PC-9 (cell line): ENCODE measurements at places on chromosomes 4 and X.

GRCh38 chrX:135740681-135741149 is 27.3 kb downstream of the CT45A1 start:
- no peak for DNase-seq

GRCh38 chr4:8135666-8136065 is 22.9 kb downstream of the ABLIM2 start:
- DNase-seq = no peak

GRCh38 chrX:7283741-7284140 is 135.8 kb upstream of the PUDP start:
- DNase-seq = no peak

DNA sequence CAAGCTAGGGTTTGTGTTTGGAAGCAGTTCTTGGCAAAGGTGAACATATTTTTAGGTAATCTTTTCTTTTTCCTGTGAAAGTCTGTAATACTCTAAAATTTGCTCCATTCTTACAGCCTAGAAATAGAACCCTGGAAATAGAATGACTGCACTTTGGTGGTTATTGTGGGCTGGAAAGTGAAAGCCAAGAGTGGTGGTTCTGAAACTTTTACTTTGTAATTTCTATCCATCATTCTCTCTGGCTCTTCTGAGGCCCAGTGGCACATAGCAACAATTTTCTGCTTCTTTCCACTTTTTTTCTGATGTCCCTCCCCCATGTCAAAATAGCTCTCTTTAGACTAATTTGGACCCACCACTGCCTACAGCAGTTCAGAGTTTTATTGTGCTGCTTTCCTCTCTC is 300.4 kb upstream of the RPS6KA3 start:
- DNase-seq = no peak

- no peak for DNase-seq
These were observed 42.9 kb upstream of the CYP4V2 start for GRCh38 chr4:186148336-186148975.

DNA sequence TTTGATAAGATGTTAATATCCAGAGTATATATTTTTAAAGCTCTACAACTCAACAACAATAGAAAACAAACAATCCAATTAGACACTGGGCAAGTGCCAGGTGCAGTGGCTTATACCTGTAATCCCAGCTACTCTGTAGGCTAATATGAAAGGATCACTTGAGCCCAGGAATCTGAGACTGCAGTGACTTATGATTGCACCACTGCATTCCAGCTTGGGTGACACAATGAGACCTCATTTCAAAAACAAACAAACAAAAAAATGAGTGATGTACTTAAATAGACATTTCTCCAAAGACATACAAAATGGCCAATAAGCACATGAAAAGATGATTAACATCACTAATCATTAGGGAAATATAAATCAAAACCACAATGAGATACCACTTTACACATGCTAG is 356.8 kb upstream of the PCDH10 start:
- peak; percentile 35 for DNase-seq

- no peak for DNase-seq
These were observed 8.0 kb upstream of the ODAPH start for GRCh38 chr4:75547647-75548387.

DNA sequence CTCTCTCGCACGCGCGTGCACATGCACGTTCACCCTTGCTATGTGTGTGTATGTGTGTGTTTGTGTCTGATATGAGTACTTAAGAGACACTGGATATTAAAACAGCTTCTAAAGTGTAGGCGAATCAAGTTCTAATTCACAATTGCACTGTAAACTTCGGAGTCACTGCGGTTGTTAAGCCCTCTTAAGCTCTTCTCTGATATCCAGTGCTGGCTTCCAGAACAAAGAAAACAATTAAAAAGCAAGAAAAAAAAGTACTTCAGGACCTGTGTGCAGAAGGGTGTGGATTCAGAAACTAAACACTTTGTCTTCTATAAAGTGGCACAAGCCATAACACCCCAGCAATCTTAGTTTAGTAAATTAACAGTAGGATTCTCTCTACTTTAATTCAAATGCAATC is 300.2 kb downstream of the PCDH7 start:
- DNase-seq = no peak

- DNase-seq = no peak
These were observed 84.0 kb upstream of the GRPR start for GRCh38 chrX:16039363-16039762.

- DNase-seq = no peak
These were observed 140.3 kb upstream of the PAK3 start for GRCh38 chrX:110955706-110956105.

GRCh38 chr4:94399721-94400120 is 52.0 kb upstream of the PDLIM5 start:
- no peak for DNase-seq

DNA sequence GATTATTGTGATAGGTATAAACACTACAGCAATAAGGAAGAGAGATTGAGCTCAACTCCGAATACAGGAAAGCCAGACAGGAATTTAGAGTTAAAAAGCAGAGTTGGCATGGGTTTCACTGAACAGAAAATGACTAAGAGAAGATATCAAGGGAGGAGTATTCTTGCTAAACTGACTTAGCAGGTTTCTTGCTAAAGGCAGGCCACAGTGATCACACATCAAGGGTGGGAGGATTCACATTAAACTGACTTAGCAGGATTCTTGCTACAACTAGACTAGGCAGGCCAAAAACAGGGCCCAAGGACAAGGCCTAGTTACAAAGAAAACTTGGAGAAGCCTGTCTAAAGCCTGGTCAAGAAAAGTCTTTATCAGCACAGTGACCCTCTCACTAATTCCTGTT is 195.1 kb downstream of the MAGEB5 start:
- DNase-seq = no peak

DNA sequence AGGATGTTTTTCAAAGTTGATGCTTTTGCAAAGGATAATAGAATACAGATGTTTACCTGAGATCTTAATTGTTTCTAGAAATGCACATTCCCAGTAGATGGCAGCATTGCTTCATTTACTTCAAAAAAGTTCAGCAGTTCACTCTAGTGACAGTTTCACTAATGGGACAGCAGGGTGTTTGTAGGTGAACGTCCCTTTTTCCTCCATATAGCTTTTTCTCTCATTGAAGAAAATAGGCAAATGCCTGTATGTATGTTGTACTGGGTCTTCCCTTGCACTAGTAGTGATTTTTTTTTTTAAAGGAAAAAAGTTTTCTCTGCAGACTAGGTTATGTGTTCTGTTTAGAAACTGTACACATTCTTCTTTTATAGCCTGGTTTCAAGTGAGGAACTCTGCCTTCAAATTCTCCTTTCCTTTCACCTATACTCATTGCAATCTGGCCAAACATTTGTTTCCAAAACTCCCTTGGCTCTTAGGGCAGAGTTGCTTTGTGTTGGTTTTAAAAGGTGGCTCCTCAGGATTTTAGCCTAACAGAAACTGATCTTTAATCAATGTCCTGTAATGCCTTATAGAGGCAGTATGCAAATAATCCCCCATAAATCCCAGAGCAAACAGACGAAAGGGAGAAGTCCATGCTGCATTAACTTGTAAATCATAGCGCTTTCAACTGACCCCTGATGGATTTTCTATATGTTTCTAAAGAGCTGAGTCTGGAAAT is 86.3 kb downstream of the EGF start:
- DNase-seq = no peak

DNA sequence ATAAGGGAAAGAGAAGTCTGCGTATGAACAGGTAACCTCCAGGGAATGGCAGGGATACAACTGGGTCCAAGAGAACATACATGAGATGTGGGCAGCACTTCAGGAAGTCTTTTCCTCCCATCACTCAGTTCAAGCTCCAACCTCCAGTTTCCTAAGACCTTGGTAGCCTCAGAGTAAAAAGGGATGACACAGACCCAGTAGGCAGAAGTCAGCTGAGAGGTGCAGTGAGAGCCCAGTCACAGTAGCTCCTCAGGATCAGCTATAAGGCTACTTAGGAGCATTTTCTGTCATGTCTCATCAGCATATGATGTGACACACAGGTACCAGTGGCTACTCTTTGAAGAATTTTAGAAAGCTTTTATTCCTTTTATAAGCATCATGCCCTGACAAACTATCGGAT is 12.5 kb upstream of the STS start:
- DNase-seq = no peak

DNA sequence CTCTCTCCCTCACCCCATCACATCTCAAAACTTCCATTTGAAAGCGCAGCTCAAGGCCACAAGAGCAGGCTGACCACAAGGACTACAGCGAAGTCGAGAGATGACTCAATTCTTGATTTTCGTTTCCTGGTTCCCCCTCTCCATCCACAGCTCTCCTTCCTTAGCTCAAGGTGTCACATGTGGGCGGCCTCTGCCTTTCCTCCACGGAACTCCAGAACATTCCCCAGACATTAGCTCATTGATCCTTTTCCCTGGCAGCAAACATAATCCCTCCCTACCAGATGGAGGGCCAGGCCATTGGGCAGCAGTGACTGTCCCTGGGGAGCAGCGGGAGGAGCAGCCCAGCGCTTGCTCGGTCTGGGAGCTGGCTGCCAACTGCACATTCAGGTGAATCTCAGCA is 56.3 kb downstream of the CCDC149 start:
- no peak for DNase-seq

DNA sequence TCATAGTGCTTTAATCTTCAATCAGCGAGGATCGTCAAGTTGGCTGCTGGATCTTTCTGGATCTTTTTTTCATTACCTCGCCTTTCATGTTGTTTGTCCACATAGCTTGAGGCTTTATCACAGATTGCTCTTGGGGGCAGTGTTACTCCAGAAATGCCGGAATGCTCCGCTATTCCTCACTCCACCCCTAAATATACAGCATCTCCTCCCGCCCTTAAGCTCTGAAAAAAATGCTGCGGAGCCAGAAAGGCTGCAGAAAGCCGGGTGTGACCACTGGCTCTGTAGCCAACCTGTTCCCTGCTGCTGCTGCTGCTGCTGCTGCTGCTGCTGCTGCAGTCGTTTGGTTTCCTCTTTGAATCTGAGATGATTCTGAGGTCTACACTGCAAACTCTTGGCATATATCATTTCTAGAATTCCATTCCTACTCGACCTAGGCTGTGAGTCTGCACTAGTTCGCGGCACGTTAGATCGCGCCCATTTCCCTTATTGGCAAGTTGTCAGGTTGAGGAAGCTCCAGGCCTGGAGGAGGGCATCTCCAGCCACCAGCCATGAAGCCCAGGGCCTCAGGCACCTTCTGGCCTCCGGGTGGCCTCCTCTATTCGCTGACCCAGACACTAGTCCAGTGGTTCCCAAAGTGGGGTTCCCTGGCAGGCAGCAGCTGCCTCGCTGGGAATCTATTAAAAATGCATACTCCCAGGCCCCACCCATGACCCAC is 34.2 kb downstream of the WDR13 start:
- peak; percentile 84 for DNase-seq

GRCh38 chr4:182807346-182807745 is 109.8 kb downstream of the DCTD start:
- no peak for DNase-seq

- peak; percentile 49 for DNase-seq
These were observed 146.9 kb upstream of the FGF13 start for GRCh38 chrX:138858438-138858837.

GRCh38 chr4:35938936-35939335 is 305.4 kb downstream of the ARAP2 start:
- no peak for DNase-seq

- DNase-seq = no peak
These were observed 332.9 kb upstream of the CPEB2 start for GRCh38 chr4:14669371-14669770.

DNA sequence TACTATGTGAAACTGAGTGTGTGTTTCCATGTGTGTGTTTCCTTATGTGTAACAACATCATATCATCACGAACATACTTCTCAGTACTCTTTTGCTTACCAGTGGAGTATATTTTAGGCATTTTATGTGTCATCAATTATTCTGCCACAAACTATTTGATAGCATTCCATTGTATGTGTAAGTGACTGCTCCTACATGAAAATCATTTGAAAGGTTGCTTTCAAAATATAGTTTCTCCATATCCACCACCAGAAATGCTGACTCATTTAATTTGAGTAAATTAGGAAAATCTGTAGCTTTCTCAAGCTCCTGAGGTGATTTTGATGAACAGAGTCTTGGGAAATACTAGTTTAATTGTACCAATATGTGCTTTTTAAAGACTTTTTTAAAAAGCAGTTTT is 376.2 kb downstream of the PCDH18 start:
- DNase-seq = no peak

- no peak for DNase-seq
These were observed 1499.9 kb downstream of the PCDH18 start for GRCh38 chr4:136032391-136032790.

- no peak for DNase-seq
These were observed 33.5 kb upstream of the SH3KBP1 start for GRCh38 chrX:19920945-19921344.

- DNase-seq = no peak
These were observed 298.7 kb upstream of the EPHA5 start for GRCh38 chr4:65968831-65969558.

DNA sequence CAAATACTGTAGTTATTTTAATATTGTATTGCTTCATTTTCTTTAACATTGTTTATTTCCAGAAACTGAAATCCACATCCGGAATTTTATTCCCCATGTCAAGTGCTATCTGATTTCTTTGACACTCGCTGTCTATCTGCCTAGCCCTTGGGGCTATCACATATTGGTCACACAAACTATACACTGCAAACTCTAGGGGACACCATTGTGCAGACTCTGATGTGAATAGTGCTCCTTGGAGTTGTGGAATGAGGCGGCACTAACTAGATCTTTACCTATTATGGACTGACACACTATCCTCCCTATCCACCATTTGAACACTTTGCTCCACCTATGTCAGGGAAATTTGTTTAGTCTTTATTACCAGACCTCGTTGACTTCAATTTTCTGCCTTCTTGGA is 534.5 kb downstream of the GLUD2 start:
- no peak for DNase-seq

GRCh38 chr4:96407738-96408463 is 568.0 kb downstream of the PDHA2 start:
- no peak for DNase-seq

GRCh38 chr4:99361899-99362275 is 9.3 kb upstream of the ADH1C start:
- no peak for DNase-seq

DNA sequence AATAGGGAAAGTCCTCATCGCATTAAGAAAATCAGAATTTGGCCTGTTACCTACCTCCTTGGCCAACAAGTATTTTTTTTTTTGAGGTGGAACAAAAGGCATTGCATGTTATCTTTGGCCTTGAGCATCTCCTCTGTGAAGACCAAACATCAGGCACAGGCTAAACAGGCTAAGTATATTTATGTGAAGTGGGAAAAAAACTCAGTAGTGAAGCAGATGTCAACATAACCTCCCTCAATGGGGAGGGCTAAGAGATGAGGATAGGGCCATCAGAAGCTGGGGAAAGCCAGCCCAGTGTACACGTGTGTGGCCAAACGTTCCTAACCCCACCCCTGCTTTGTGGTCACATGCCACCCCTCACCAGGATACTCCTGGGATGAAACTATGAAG is 102.5 kb downstream of the FNIP2 start:
- no peak for DNase-seq

- no peak for DNase-seq
These were observed 30.4 kb downstream of the ADH7 start for GRCh38 chr4:99404595-99405287.

GRCh38 chr4:176339936-176340761 is 20.4 kb downstream of the SPCS3 start:
- no peak for DNase-seq
